ENCODE measurements at places on chromosomes 3 and 15. TPM values are rescaled to one million over a fixed set of nuclear protein-coding genes. Genes with fewer than 3 reads are reported as not detected.

DNA sequence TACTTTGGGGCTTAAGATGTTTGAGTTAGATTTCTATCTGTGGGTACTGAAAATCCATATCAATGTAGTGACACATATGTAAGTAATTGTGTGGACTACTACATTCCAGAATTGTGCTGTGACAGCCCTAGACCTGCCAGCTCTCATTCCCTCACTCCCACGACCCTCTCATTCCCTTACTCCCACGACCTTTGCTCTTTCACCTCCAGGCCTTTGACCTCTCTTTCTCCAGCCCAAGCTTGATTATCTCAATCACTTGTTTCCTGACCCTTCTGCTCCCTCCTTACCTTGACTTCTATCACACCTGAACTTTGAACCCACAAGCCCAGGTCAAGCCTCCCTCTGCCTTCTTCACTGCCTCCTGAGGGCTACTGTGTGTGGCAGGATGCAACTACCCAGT lies 3.6 kb upstream of the RUVBL1 start:
- no peaks in the 10 kb centered on the region for H3K27me3 ChIP-seq
- DNase-seq = no peak

GRCh38 chr3:169390741-169391305 lies 272.7 kb downstream of the MECOM start:
- DNase-seq = no peak
- no peak overlapping the region for H3K27ac ChIP-seq
- H3K27me3 ChIP-seq = no peaks in the 10 kb centered on the region
- no peaks in the 10 kb centered on the region for H3K36me3 ChIP-seq
- no peak overlapping the region for H3K4me3 ChIP-seq

The SOX14 gene
- total RNA-seq = not detected

The KNL1 gene
- not detected for total RNA-seq

The GRK7 gene
- not detected for total RNA-seq

The GPR27 gene
- total RNA-seq = 2.2 TPM
